ENCODE measurements at places on chromosomes 12 and 14. TPM values are rescaled to one million over a fixed set of nuclear protein-coding genes. Genes with fewer than 3 reads are reported as not detected.

DNA sequence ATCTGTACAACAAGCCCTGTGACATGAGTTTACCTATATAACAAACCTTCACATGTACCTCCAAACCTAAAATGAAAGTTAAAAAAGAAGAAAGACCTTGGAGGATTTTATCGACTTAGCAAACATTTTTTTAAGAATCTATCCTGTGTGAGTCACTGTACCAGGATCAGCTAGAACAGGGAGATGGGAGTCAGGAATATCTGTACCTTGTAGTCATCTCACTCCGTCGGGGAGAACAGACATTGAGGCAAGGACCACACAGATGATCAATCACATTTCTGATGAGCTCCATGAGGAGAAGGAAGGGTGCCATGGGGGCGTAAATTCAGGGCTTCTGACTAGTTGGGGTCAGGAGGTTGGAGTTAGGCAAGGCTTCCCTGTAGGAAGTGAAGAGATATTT lies 310.6 kb downstream of the VRK1 start:
- H3K27ac ChIP-seq, result no peak overlapping the region
- H3K4me1 ChIP-seq, result no peaks in the 10 kb centered on the region
- no peak for DNase-seq
- H3K27me3 ChIP-seq, result peaks cover 5% of the 10 kb centered on the region
- no peak overlapping the region for H3K4me3 ChIP-seq

Gene CD163L1
- not detected for polyA plus RNA-seq

DNA sequence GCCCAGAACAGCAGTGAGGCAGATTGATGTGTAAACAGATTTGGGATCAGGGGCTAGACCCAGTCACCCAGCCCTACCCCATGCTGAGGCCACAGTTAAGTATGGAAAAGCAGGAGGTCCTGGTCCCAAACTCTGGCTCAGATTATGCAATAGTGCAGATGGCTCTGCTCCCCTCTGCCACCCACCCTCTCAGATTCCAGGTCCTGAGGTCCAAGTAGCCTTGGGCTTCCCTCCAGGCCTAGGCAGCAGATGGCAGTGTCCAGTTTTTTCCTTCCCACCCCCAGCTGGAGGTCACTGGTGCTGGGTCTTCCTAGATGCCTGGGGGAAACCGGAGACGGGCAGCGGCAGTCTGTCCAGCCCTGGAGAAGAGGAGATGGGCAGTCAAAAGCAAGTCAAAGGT lies 2.8 kb upstream of the DHH start:
- DNase-seq, result no peak
- H3K4me1 ChIP-seq, result peaks cover 14% of the 10 kb centered on the region
- H3K4me3 ChIP-seq, result no peak overlapping the region
- peaks cover 25% of the 10 kb centered on the region for H3K27me3 ChIP-seq

Gene CSRP2
- polyA plus RNA-seq, result 0.32 TPM

GRCh38 chr12:56241424-56242303 lies 11.8 kb downstream of the SLC39A5 start:
- no peak overlapping the region for H3K4me3 ChIP-seq
- H3K4me1 ChIP-seq, result no peaks in the 10 kb centered on the region
- no peaks in the 10 kb centered on the region for H3K36me3 ChIP-seq
- no peaks in the 10 kb centered on the region for H3K27me3 ChIP-seq
- no peak for DNase-seq
- no peak overlapping the region for H3K27ac ChIP-seq

Gene LRFN5
- polyA plus RNA-seq, result not detected

DNA sequence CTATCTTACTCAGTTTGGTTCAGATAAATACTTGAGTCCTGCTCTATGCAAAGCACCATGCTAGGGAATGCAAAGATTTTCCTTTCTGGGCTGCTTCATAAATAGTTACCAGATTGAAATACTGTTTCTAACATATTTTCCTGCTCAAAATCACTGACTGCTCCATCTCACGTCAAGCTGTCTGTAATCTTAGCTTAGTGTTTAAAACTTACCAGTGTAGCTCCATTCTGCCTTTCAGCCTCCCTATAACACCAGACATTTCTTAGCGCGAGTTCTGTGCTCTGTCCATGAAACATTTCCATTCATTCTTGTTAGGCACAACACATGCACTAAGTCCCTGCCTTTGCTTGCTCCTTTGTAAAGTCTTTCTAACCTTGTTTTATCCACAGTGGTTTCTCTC lies 129.4 kb downstream of the NPAS3 start:
- peaks cover 4% of the 10 kb centered on the region for H3K27me3 ChIP-seq
- H3K4me1 ChIP-seq, result no peaks in the 10 kb centered on the region
- no peak for DNase-seq
- H3K4me3 ChIP-seq, result no peak overlapping the region

DNA sequence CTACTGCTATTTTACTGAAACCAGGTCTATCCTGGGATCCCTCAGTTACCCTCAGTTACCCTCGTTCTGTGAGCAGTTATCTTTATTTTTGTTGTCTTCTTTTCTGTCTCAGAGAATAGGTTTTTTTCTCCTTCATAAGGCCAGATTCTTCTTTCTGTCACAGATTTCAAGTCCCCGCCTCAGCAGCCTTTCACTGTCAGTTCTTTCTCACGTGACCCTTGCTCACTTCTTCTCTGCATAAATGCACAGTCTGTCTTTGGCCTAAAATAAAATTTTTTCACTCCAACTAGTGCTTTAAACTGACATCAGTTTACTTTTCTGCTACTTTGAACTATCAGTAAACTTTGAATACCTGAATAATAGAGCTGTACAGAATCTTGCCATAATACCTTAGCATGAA lies 299.7 kb downstream of the ERC1 start:
- H3K4me3 ChIP-seq, result no peak overlapping the region
- H3K27me3 ChIP-seq, result no peaks in the 10 kb centered on the region
- H3K4me1 ChIP-seq, result no peaks in the 10 kb centered on the region

DNA sequence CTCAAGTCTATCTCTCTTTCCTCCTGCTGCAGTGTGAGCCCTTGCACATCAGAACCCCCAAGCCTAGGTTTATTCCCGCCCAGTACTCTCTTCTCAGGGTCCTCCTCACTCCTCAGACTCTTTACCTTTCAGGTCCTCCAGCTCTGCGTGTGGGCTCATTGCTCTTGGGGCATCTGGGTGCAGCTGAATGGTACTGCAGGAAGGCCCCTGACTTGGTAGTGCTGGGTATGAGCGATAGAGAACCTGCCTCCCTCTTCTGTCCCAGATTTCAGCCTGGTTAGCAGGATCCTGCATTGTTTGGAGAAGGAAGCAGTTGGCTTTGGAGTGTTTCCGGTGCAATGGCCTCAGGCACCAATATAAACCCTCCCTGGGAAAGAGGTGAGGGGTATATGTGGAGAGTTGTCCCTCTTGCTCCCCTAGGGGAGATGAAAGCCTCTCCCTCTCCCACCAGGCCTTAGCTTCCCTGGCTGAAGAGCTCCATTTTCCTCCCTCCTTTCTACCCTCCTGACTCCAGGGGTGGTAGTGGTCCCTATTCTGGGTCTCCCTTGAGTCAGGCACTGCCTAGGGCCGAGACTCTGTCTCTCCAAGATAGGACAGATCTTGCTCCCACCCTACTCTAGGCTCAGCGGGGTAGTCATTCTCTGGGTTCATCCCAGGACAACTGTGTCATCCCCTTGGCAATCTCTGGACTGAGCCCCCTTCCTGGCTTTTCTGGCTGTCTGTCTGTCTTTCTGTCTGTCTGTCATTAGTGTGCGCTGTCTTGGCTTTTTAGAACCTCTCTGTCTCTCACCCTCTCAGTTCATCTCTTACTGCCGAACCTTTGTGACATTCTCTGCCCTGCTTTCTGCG lies 3.8 kb downstream of the LRP1 start:
- H3K4me1 ChIP-seq, result peaks cover 12% of the 10 kb centered on the region
- no peaks in the 10 kb centered on the region for H3K27me3 ChIP-seq
- no peaks in the 10 kb centered on the region for H3K36me3 ChIP-seq
- DNase-seq, result no peak
- peak overlapping the region; percentile 4 for H3K4me3 ChIP-seq

DNA sequence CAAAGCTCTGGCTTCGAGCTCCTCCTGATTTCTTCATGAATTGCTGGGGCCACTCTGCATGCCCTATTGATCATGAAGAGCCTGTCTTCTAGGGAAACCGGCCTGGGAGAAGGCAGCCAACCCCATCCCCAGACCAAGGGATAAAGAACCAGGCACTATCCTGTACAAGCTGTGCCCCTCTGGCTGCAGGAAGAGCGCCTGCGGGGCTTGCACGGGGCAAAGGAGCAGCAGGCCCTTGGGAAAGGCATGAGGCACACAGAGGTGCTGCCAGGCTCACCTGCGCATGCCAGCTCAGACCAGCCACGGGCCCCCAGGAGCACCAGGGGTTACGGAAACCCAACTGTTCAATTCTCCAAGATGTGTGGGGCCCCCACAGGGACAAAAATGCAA lies 2.1 kb downstream of the ITPK1 start:
- DNase-seq, result peak; percentile 28
- peaks cover 61% of the 10 kb centered on the region for H3K4me1 ChIP-seq
- H3K27me3 ChIP-seq, result no peaks in the 10 kb centered on the region
- H3K36me3 ChIP-seq, result peaks cover 2% of the 10 kb centered on the region
- peak overlapping the region; percentile 91 for H3K4me3 ChIP-seq

GRCh38 chr12:96063046-96063445 lies 27.7 kb upstream of the LTA4H start:
- no peak overlapping the region for H3K27ac ChIP-seq
- no peaks in the 10 kb centered on the region for H3K27me3 ChIP-seq
- H3K4me3 ChIP-seq, result no peak overlapping the region

GRCh38 chr12:30858471-30858870 lies 68.1 kb upstream of the TSPAN11 start:
- H3K27ac ChIP-seq, result no peak overlapping the region
- H3K27me3 ChIP-seq, result no peaks in the 10 kb centered on the region
- no peaks in the 10 kb centered on the region for H3K4me1 ChIP-seq
- DNase-seq, result no peak

DNA sequence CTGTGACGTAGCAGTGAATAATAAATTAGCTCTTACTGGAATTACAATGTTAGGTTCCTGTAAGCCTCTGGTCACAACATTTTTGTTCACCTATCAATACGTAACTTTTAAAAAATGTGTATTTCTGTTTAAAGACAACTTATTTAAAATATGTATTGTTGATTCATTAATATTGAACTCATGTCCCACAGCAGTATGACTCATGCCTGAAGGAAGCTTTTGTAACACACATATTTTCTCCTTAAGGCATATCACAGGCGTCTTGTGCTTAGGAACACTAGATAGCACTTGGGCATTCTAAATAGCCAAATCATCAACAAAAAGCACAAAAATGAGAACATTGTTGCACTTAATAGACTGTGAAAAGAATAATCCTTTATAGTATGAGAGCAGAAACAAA lies 92.5 kb downstream of the GPHN start:
- H3K4me1 ChIP-seq, result no peaks in the 10 kb centered on the region
- no peak for DNase-seq
- H3K27ac ChIP-seq, result no peak overlapping the region
- no peaks in the 10 kb centered on the region for H3K27me3 ChIP-seq

DNA sequence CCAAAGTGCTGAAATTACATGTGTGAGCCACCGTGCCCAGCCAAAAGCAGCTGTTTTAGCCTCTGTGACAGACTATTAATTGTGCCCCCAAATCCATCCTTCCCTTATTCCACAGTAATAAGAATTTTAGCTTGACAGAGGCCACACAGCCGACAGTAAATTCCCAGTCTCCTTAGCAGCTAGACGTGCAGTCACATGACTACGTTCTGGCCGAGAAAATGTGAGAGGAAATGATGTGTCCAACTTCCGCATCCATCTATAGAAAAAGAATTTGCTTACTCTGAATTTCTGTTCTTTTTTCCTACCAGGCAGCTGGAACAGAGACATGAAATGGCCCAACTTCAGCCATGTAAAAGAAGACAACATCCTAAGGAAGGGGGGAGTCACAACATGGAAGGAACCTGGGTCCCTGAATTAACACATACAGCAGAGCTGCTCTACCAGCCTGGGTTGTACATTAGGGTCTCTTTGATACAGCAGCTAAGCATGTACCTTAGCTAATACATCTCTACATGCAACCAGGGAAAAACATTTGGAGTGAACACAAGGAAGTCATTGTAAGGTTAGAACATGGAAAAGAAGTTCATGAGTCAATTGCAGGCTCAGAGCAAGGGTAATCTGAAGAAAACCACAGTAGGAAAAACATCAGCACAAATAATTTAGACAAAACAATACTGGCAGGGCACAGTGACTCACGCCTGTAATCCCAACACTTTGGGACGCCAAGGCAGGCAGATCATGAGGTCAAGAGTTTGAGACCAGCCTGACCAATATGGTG lies 35.5 kb downstream of the CIT start:
- no peak for DNase-seq
- H3K4me1 ChIP-seq, result peaks cover 8% of the 10 kb centered on the region
- H3K27me3 ChIP-seq, result no peaks in the 10 kb centered on the region
- H3K4me3 ChIP-seq, result no peak overlapping the region

- no peak overlapping the region for H3K27ac ChIP-seq
- H3K36me3 ChIP-seq, result no peaks in the 10 kb centered on the region
- H3K27me3 ChIP-seq, result no peaks in the 10 kb centered on the region
Observed at GRCh38 chr14:95536036-95536593, 1.3 kb downstream of the GLRX5 start.

Gene CISTR
- not detected for polyA plus RNA-seq

- H3K27ac ChIP-seq, result no peak overlapping the region
- H3K4me3 ChIP-seq, result no peak overlapping the region
- DNase-seq, result no peak
- H3K4me1 ChIP-seq, result peaks cover 24% of the 10 kb centered on the region
- no peaks in the 10 kb centered on the region for H3K27me3 ChIP-seq
- H3K36me3 ChIP-seq, result no peaks in the 10 kb centered on the region
Observed at GRCh38 chr14:68577802-68578541, 214.9 kb downstream of the ZFP36L1 start.

Gene ASIC1
- 1.0 TPM for polyA plus RNA-seq

DNA sequence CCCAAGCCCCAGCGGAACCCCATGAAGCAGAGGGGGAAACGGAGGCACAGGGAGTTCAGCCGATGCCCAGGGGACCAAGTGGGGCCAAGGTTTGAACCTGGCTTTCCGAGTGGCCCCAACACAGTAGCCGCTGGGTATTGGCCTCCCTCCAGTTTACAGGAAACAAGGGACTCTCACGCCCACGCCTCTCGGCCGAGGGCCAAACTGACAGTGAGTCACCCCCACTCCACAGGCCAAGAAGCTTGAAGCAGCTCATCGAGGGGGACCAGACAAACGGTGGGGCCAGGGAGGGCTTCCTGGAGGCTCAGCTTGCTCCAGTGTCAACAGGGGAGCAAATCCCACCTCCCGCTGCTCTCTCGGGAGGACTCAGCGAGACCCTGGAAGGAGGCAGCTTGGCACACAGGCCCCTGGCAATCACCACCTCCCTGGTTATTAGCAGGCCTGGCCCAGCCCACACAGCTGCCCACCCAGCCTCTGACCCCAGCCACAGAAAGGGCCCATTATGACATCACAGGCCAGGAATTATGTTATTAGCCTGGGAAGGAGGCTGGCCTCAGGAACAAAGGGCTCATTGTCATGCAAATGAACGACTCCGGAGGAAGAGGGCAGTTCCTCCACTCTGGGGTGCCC lies 54.6 kb downstream of the NCOR2 start:
- no peaks in the 10 kb centered on the region for H3K36me3 ChIP-seq
- no peak for DNase-seq
- no peaks in the 10 kb centered on the region for H3K27me3 ChIP-seq
- H3K4me1 ChIP-seq, result peaks cover 45% of the 10 kb centered on the region
- no peak overlapping the region for H3K27ac ChIP-seq

Gene PLA2G1B
- polyA plus RNA-seq, result 0.40 TPM

GRCh38 chr12:21336656-21337055 lies 1.9 kb upstream of the SLCO1A2 start:
- no peak overlapping the region for H3K4me3 ChIP-seq
- no peak for DNase-seq
- H3K27ac ChIP-seq, result no peak overlapping the region
- no peaks in the 10 kb centered on the region for H3K36me3 ChIP-seq

Gene GPX2
- polyA plus RNA-seq, result not detected

- H3K36me3 ChIP-seq, result no peaks in the 10 kb centered on the region
- no peak for DNase-seq
- H3K27me3 ChIP-seq, result peaks cover 9% of the 10 kb centered on the region
- H3K27ac ChIP-seq, result no peak overlapping the region
Observed at GRCh38 chr14:72646861-72647528, 246.9 kb downstream of the DPF3 start.

All from naive thymus-derived CD8-positive, alpha-beta T cell (primary cell).